ENCODE measurements at places on chromosomes 7 and 10. TPM values are rescaled to one million over a fixed set of nuclear protein-coding genes. Genes with fewer than 3 reads are reported as not detected.

- DNase-seq, result no peak
These were observed 356.4 kb downstream of the TNS3 start for GRCh38 chr7:47225387-47226131.

- DNase-seq, result peak; percentile 29
These were observed 51.1 kb upstream of the IL6 start for GRCh38 chr7:22675917-22676343.

- DNase-seq, result no peak
These were observed 58.6 kb downstream of the PDGFA start for GRCh38 chr7:461117-461452.

DNA sequence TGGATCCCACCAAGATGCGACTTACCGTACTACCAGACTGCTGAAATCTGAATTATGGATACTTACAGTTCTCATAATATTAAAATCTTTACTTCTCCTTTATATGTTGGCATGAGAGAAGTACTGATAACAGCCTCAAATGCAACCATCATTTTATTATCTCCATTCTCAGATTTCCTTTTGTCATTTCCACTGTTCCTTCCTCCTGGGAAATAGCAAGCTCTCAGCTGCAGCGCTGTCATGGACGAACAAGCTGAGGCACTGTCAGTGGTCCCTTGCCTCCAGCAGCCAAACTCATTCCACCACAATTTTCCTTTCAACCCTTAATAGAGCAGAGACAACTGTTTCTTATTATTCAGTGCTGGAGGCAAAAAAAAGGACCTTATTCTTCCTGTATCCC lies 478.4 kb downstream of the ARL4A start:
- DNase-seq, result no peak

DNA sequence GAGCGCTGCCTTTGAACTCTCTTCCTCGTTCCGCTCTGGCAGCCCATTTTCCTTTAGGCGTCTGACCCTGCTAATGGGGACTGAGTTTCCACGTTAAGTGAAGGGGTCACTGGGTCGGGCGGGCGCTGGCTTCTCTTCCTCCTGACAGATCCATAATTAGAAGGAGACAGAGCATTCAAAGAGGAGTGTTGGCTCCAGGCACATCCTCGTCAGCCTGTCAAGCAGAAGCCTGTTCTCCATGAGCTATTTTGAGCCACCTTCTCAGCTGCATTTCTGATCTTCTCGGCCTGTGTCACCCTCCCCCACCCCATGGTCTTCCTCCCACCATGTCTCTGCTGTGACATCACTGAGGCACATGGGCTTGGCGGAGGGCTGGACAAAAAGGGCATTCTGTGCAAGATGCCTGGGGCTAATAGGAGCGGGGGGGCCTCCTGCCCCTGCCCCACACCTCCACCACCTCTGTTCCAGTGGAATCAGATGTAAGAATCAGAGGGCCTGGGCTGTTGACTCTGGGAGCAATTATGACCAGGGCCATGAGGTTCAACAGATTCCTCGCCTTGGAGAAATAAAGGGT lies 248.1 kb downstream of the PLXNA4 start:
- no peak for DNase-seq

DNA sequence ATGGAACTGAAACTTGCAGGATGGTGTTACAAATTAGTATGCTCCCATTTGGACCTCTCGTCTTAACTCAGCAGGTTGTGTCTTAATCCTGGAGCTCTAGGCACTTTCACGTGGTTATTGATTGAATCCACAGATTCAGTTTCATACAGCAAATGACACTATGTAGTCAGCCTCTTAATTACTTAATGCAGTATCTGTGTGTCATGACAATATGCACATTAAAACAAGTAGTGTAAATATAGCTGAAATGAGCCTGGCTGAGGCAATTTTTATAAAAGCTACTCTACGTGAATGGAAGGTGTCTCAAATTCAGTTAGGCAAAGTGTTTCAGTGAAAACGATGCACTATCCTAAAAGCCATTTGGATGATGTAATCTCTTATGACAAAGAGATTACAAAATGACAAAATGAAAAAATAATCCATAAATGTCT lies 86.8 kb downstream of the CD36 start:
- no peak for DNase-seq

- DNase-seq, result no peak
These were observed 143.4 kb upstream of the GLI3 start for GRCh38 chr7:42380401-42380800.

The CDK14 gene
- 0.80 TPM for total RNA-seq

The LRMDA gene
- not detected for total RNA-seq

The COL13A1 gene
- not detected for total RNA-seq

The GGCT gene
- total RNA-seq, result 69.3 TPM

The CDH23 gene
- total RNA-seq, result 11.2 TPM

The GARIN1A gene
- total RNA-seq, result 1.1 TPM

All from activated naive CD4-positive, alpha-beta T cell treated with anti-CD3 and anti-CD28 coated beads, Interleukin-2, amount 50 U/mL, for 72 hours (primary cell).